ENCODE measurements at places on chromosomes 13 and 19. TPM values are rescaled to one million over a fixed set of nuclear protein-coding genes. Genes with fewer than 3 reads are reported as not detected.

GRCh38 chr13:47588676-47589075 is 412.4 kb downstream of the SUCLA2 start:
- DNase-seq, result no peak

DNA sequence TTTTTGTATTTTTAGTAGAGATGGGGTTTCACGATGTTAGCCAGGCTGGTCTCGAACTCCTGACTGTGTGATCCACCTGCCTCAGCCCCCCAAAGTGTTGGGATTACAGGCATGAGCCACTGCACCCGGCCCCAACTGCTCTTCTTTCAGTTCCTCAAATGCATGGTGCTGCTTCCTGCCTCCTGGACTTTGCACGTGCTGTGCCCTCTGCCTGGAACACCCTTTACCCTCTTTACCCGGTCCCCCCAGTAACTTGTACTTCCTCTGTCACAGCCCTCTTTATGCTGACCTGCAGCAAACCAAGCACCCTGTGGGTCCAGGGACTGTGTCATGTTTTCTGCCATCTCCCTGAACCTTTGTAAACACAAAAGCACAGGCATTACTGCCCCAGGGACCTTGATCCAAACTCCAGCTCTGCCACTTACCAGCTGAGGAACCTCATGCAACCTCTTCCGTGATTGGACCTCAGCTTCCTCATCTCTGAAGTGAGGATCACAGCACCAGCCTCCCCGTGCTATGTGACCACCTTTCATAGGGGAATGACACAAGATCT is 3.8 kb downstream of the BLVRB start:
- no peak for DNase-seq

- DNase-seq, result no peak
Measured at GRCh38 chr13:70405266-70405665, 297.0 kb upstream of the KLHL1 start.

GRCh38 chr19:15439078-15439799 is 10.5 kb downstream of the WIZ start:
- DNase-seq, result no peak

DNA sequence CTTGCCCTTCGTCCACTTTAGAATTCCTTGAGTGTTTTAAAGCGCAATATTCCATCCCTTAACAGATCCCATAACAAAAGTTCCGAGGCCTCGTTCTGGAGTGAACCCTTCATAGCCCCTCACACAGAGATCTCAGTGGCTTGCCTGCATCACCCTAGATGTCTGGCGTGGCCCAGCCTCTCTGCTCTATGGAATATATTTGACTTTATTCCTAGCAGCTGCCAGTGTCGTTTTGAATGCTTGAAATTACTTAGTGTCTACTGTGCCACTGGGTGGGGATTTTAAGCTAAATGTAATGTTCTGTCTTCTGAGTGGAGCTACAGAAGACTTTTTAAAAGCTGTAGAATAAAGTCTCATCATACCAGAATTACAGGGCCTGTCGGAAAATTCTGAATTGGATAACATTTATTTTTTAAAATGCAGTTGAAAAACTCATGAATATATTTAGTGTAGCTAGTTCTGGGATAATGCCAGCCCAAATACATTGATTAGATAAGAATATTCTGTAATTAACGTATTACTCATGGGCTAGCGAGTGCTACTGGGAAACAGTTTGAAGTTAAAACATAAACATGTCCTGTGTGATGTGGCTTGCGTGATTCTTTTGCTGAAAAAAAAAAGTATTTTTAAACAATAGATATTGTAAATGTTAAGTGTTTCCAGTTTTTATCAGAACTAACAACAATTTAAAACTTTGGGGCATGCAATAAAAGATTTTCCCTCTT is 111.8 kb downstream of the ESD start:
- no peak for DNase-seq

- DNase-seq, result no peak
Measured at GRCh38 chr13:113832205-113832604, 31.7 kb downstream of the GAS6 start.

GRCh38 chr19:4069331-4069959 is 2.7 kb upstream of the ZBTB7A start:
- peak; percentile 46 for DNase-seq

GRCh38 chr13:31020996-31021395 is 88.5 kb downstream of the TEX26 start:
- no peak for DNase-seq

GRCh38 chr13:28027607-28028364 is 39.3 kb upstream of the URAD start:
- no peak for DNase-seq

GRCh38 chr13:90416938-90417337 is 930.5 kb upstream of the MIR17HG start:
- no peak for DNase-seq

GRCh38 chr13:68745502-68745901 is 1362.1 kb upstream of the ATXN8OS start:
- no peak for DNase-seq

DNA sequence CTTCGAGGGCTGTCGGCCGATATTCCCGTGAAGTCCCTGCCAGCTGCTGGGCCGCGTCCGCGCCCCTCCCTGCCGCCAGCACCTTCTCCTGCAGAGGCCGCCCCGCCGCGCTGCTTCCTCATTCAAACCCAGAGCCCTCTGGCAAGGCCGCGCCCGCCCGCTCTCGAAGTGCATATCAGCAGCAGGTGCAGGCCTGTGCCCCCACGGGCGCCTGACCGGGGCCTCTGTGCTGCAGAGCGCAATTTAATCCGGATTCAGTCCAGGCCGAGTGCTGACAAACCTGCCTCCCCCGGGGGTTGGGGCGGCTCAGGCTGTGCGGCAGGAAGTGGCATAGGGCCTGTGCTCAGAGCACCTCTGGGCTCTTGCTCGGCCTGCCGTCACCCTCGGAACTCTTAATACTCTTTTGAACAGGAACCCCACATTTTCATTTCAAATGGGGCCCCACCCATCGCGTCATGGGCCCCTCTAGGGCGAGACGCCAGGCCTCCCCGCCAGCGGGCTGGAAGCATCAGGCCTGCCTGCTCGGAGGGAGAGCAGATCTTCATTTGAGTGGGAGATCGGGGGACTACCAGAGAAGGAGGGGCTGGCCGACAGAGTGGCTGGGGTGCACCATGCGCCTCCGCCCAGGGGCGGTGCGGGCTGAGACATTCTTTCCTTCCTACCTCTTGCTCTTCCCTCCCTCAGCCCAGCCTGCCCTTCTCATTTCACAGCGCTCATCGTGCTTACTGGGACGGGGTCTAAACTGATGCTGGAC is 125.7 kb downstream of the TNFRSF19 start:
- DNase-seq, result peak; percentile 59

GRCh38 chr13:78620936-78621470 is 17.7 kb upstream of the POU4F1 start:
- DNase-seq, result no peak

GRCh38 chr13:64553411-64554129 is 2676.6 kb downstream of the PCDH9 start:
- no peak for DNase-seq

- no peak for DNase-seq
Measured at GRCh38 chr19:34767951-34768350, 5.1 kb downstream of the ZNF599 start.

DNA sequence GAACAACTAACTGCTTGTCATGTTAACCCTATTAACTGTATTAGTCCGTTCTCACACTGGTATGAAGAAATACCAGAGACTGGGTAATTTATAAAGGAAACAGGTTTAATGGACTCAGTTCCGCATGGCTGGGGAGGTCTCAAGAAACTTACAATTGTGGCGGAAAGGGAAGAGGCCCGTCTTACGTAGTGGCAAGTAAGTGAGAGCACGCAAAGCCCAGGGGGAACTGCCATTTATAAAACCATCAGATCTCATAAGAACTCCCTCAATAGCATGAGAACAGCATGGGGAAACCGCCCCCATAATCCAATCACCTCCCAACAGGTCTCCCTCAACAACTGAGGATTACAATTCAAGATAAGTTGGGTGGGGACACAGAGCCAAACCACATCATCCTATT is 34.7 kb downstream of the PHF11 start:
- DNase-seq, result no peak

GRCh38 chr19:30665449-30665848 is 293.3 kb downstream of the ZNF536 start:
- no peak for DNase-seq

DNA sequence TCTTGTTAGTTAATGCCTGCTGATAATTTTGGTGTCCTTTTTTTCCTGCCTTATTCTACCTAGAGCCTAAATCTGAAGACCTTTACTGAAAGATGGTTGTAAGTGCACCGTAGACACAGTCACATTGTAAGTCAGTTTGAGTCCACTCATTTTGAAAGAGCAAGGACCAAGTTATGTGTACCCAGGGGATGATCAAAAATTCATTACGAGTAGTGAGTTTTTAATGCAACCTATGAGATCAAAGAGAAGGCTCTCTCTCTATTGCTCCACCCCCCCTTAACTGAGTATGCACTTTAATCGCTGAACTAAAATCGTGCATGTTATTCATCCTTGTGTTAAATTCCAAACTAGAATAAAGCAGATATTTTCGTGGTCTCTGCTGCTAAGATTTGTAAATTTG is 1.8 kb downstream of the RAP2A start:
- DNase-seq, result no peak

DNA sequence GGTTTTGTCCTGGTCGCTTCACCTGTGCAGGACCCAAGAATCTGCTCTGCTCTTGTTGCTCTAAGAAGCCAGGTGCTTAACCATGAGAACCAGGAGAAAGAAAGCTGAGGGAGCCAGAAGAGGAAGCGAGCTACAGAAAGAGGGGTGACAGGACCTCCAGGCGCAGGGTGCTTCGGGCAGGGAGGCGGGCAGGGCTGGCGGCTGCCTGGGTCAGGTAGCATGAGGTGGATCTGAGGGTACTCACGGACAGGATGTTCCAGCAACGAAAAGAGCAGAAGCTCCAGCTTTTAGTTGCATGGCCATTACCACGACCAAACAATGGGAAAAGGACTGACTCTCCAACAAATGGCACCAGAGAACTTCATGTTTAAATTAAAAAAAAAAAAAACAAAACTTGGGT is 59.9 kb downstream of the ZNF724 start:
- no peak for DNase-seq

DNA sequence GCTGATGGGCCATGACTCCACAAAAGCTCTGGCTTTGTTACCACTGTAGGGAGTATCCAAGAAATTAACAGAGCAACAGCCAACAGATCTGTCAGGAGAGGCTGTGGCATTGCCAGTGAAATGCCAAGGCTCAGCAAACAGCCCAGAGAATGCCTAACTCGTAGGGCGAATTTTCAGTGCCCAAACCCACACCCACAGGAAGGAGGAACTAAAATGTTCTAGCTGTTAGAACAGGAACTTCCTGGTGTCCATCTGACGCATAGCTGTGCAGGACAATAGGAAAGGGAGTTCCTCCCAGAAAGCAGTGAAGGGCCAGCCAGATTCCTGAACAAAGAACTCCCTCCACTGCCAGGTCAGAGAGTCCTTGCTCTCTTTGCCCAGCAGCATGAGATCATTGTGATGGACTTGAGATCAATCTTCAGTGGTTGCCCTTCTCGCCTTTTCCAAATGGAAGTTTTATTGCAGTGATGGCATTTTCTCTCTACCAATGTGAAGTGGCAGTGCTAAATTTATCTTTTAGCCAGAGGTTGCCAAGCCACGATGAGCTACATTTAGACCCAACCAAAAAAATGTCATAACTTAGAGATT is 224.2 kb upstream of the STARD13 start:
- DNase-seq, result no peak

- no peak for DNase-seq
Measured at GRCh38 chr13:33690354-33690753, 127.6 kb upstream of the RFC3 start.

DNA sequence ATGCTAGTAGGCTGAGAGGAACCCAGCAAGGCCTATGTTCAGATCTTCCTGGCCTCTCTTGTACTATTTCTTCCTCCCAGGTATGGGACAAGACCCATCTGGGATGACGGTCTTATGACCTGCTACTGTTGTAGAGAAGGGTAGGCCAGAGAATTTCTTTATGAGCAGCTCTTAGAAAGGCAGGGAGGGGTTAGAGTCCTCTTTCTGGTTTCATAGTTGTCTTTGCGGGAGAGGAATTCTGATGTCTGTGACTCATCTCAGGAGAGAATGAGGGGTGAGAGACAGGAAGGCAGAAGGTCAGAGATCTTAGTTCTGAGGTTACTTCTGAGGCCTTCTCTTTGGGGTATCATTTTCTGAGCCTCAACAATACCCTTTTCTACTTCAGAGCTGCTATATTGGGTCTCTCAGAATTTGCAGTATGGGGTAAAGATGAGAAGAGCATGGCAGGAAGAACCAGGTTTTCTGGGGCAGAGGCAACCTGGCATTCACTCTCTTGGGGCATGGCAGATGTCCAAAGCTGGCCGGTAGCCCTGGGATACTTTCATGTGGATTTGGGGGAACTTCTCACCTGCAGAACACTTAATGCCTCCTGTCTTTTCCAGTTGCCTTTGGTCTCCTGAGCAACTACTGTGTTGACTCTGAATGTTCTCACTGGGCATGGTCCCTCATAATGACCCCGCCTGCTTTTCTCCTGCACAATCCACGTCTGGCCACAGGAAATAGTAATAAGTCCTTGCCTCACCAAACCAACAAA is 154.4 kb downstream of the GGACT start:
- no peak for DNase-seq

DNA sequence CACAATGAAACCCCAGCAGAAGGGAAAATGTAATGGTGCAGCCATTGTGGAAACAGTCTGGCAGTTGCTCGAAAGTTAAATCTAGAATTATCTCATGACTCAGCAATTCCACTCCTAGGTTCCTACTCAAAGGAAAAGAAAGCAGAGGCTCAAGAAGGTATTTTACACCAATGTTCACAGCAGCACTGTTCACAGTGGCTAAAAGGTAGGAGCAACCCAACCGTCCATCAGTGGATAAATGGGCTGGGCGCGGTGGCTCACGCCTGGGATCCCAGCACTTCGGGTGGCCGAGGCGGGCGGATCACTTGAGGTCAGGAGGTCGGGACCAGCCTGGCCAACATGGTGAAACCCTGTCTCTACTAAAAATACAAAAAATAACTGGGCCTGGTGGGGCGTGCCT is 25.9 kb downstream of the ZFR2 start:
- DNase-seq, result no peak

Gene MVB12A
- total RNA-seq, result 50.4 TPM

Gene EBI3
- 1.2 TPM for total RNA-seq

Gene GPR12
- total RNA-seq, result not detected

Gene SHISA2
- total RNA-seq, result 8.1 TPM

Gene ICAM1
- total RNA-seq, result 2.3 TPM

Gene FDX2
- total RNA-seq, result 27.7 TPM

Gene CEACAM7
- not detected for total RNA-seq

Gene NRTN
- 4.6 TPM for total RNA-seq

Gene PEG3
- not detected for total RNA-seq

Gene IL27RA
- 13.6 TPM for total RNA-seq

Gene IGSF23
- not detected for total RNA-seq

Measured in H9 (cell line).